ENCODE measurements at places on chromosomes 1 and 21. TPM values are rescaled to one million over a fixed set of nuclear protein-coding genes. Genes with fewer than 3 reads are reported as not detected.

F13B gene
- not detected for total RNA-seq

PTPRC gene
- 0.11 TPM for total RNA-seq

OR10J1 gene
- not detected for total RNA-seq

- peak; percentile 37 for DNase-seq
These were observed 70.6 kb downstream of the ALPL start for GRCh38 chr1:21579791-21580190.

DNA sequence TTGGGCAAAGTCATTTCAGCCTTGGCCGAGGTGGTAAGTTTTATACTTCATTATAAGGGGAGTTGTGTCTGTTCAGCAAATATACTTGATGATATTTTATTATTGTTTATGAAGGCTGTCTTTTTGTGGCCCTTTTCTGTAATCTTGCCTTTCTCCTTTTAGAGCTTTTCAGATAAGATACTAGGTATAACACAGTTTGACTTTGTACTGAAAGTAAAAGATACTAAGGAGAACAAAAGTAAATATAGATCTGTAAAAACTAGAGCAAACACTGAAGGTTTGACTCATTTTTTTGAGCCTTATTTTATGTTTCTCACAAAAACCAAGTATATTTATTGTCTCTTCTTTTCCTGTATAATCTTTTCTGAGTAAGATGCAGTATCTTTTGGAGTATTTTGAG is 61.9 kb downstream of the KIF1B start:
- DNase-seq: no peak

DNA sequence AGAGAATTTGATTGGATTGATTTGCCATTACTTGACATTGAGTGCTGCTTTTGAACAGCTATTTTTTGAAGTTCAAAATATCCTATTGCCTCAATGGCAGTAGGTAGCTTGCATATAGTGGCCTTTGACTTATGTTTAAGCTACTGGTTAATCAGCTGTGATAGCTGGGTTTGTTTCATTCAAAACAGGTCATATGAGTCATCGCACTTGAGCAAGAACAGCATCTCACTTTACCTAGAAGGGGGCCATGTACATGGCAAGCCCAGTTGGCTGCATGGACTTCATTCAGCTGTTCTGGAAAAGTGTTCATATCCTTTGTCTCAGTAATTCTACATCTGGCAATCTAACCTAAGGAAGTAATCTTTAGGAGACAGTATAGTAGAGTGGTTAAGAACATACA is 29.0 kb upstream of the ARID1A start:
- DNase-seq: peak; percentile 36

- DNase-seq: no peak
These were observed 488 bp downstream of the DBT start for GRCh38 chr1:100249155-100249536.

Measured in PC-3 (cell line).